Cardiac septum (tissue), 1 donor: ENCODE measurements at places on chromosomes 1 and 21.
A peak's percentile ranks its signal among the peaks of the same experiment; 100 is the strongest.

DNA sequence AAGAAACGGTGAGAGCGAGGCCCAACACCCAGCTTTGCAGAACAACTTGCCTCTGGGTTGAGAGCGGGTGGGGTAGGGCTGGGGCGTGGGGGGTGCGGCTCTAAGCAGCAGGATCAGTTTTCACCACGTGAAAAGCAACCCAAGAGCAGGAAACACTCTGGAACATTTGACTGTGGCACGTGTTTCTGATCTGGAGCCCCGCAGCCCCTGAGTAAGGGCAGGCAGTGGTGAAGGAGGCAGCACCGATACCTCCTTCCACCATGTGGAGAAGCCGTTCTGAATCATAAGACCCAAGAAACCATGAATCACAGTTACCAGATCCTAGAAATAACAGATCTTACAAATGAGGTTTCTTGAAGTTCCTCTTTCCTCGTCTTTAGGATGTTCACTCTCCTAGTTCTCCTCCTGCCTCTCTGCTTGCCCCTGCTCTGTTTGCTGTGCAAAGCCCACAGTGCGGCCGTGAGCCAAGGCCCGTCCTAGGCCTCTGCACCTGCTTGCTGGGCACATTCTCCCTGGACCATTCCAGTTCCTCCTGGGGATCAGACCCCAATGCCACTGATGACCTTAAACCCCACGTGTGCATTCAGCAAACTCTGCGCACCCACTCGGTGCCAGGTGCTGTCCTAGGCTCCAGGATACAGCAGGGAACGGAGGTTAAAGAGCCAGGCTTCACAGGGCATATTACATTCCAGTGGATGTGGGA lies 31.9 kb downstream of the SLC1A7 start:
- DNase-seq: no peak

DNA sequence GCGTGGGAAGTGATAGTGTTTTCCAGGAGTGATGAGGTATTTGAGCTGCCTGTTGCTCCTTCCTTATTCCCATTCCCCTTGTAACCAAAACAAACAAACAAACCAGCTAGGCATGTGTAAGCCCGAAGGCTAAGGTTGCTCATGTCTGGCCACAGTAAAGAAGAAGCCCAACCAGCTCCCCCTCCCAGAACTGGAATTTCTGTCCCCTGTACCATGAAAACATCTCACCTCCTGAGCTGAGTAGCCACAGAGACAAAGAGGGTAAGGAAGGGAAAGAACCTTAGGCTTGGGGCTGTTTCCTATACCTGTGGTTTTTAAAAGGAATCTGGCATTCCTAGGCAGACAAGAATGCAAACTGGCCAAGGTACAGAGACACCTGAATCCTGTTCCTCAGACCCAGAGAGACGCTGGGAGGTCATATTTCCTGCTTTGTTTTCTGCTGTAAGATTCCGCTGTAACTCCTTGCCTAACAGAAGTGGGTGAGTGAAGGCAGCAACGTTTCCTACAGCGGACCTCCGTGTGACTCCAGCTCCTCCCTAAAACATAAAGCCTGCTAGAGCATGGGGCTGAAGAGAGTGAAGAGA lies 41.7 kb upstream of the RAB4A start:
- DNase-seq: no peak

DNA sequence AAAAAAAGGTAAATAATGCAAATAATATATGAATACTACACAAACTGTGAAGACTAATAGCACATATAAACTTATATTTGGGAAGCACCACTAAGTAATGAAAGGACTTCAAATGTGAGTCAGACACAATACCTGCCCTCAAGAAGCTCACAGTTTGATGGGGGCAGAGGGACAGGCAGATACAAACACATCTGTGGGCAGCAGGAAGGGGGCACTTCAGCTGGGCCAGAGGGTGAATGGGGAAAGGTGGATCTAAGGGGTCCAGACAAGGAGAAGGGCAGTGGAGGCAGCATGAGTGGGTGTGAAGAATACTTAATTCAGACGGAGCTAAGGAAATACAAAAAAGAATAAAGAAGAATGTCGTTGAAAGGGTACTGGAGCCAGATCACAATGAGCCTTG lies 114.2 kb downstream of the TGFBR3 start:
- no peak for DNase-seq

DNA sequence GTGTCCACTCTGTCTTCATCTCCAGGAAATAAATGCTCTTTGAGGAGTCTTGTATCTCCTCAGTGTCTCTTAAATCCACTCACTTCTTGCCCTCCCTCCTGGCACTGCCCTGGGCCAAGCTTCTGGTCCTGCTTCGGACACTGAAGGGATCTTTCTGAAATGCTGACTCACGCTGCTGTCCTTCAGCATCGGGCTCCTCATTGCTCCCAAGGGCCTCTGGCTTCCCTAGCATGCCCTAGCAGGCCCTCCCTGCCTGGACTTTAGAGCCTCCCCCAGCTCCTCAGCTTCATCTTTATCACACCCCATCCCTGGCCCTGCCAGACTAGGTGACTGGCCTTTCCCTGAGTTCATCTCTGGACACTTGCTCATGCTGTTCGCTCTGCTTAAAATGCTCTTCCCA lies 96.6 kb downstream of the FOXD2 start:
- no peak for DNase-seq

- no peak for DNase-seq
Measured at GRCh38 chr1:112527266-112528010, 18.7 kb downstream of the WNT2B start.

GRCh38 chr1:155254228-155254713 lies 1.0 kb downstream of the ENTREP3 start:
- no peak for DNase-seq

DNA sequence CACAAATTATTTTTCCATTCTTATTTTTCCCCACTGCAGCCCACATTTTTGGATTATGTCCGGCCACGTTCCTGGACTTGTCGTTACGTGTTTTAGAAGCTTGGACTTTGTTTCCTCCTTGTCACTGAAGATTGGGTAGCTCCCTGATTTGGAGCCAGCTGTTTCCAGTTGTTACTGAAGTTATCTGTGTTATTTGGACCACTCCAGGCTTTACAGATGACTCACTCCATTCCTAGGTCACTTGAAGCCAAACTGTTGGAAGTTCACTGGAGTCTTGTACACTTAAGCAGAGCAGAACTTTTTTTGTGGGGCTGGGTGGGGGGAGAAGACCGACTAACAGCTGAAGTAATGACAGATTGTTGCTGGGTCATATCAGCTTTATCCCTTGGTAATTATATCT lies 12.2 kb upstream of the AXDND1 start:
- DNase-seq: no peak

- no peak for DNase-seq
Measured at GRCh38 chr1:177427811-177428210, 257.1 kb downstream of the BRINP2 start.

DNA sequence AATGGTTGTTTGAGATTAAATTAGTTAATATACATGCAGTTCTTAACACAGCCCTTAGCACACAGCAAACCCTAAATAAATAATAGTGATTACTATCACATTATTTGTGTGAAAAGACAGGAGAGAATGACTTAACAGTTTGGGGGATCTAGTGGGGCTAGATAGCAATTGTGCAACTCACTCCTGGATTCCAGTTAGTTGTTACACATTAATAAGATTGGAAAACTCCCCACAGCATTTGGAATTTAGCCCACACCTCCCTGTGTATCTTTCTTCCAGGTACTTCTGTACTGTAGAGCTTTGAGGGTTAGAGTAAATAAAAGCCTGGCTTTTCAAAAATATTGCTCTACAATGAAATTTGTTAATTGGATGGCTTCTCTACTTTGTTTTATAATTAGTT lies 93.2 kb downstream of the KCTD3 start:
- DNase-seq: no peak

DNA sequence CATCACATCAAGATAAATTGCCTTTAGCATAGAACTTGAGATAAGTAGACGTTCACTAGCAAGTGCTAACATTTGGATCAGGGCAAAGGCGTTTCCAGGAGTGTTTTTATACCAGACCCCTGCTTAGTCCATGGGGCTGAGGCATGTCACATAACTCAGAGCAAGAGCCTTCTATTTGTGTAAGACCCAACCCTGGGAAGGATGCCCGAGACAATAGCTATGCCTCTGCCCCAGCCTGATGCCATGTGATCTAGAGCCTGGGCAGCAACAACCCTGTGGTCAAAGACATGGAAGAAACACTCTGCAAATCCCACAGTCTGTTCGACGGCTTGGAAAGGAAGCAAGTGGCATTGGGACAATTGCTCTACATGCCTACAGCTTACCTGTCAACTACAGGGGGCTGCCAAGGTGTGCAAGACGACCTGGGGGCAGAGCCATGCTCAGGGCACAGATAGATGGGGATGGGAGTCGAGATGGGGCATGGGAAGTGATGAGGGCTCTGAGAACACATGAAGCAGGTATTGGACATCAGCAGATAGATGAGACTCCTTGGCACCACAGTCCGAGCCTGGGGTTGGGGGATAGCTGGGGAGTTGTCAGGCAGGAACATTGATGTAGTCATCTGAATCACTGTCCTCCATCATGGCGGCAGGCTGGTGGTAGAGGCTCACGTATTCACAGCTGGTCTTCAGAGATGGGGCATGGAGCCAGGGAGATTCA lies 7.3 kb downstream of the IL24 start:
- no peak for DNase-seq

- DNase-seq: no peak
Measured at GRCh38 chr1:18530587-18531502, 50.1 kb downstream of the KLHDC7A start.

DNA sequence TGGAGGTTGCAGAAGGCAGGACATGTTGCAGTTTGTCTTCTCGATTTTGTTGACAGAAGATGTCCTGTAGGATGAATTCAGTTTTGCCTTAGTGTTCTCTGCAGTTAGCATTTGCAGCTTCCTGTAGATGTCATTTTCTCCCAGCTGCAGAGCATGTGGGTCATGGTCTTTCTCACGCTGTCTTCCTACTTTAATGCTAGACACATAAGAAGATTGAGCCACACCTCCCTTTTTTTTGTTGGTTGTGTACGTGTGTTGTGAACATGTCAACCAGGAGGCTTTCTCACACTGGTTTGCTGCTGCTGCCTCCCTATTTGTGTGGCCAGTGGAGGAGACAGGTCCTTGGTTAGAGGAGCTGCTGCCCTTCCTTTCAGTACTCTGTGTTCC lies 110.7 kb downstream of the VPS13D start:
- no peak for DNase-seq

DNA sequence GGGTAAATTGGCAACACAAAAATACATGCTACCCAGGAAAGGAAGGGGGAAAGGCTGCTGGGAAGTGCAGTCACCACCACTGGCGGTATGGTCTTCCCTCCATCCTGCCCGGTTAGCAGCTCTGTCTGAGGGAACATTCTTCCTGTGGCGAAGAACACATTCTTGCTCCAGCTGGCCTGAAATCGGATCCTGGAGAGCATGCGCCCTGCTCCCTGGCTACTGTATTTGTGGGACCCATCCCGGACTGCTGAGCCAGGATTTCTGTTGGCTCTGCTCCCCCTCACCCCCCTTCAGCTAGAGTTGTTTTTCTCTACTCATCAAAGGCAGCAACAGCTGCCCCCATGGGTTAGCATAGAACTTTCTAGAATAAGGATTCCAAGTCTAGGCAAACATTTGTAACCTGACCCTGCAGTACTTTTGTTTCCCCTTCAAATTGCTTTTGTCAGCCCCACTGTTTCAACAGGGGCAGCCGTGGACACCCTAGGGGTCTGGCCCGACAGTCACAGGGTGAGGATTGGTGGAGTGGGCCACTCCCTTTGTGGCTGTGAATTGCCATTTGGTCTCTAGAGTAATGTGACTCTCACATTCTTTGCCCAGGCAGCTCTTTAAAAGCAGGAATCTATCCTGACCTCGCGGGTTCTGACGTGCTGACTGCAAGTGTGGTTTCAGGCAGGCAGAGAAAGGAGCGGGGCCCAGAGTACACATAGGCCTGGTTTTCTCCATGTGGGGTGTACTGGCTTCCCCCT lies 157.7 kb downstream of the TOMM20 start:
- no peak for DNase-seq

DNA sequence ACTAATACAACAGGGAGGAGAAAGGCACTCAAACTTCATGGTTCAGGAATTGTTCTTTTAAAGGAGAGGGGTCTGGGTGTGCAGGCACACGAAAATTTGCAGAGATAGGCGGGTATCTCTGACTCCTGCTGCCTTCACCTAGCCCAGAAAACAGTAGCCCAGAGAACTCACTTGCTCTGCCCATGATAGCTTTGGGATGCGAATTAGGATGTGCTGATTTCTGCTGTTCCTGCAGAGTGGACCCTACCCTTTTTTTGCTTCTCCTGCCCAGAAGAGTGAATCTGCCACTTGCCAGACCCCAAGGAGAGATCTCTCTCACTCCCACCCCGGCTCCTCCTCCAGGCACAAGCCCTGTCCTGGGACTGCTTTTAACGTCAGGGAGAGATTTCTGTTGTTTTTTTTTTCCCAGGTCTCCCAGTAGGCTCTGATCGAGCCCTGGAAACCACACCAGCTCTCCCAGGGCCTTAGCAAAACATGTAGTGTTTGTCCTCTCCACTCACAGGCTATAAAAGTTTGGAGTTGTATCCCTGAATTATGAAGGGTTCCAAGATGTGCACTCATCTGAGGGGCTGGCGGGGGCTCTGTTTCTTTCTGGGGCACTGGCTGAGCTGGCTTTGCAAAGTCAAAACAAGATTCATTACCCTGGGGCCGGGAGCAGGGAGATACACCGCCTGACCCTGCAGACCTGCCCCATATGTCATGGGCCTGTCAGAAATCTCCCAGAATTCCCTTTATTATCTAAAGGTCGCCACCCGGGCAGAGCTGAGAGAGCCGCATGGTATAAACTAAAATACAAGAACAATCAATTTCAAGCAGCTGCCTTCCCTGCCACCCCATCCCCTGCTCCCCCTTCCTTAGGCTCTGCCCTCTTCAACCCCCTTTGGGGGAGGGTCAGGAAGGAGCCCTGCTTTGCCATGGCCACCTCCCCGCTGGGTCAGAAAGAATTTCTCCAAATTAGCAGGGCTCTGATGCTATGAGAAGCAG lies 17.9 kb downstream of the PLXNA2 start:
- DNase-seq: no peak

DNA sequence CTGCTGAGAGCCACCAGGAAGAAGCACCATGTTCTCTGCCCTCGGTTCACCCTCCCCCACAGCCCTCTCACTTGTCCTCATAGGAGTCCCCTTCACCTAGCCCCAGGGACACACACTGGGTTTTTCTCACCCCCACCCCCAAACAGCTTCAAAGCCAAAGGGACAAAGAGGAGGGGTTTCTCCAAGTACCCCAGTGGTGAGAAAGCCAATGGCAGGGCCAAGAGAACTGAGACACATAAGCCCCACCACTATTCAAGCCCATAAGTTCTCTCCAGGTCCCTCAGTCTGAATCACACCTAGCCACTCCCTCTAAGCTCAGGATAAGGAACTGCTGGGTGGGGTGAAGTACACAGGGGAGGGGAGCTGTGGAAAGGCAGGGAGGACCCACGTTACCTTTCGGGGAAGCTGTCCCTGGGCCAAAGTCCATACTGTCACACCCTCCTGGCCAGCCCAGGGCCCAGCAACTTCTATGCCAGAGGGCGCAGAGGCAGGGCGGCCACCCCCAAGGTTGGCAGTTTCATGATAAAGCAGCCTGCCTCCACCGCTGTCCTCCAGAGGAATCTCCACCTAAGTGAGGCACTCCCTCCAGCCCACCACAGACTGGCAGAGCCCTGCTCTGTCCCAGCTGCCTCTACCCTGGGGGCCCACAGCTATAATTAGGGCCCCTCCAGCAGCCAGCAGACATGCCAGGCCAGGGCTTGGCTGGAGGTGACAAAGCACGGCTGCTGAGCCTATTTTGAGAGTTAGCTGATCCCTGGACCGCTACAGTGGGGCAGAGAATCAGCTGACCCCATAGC lies 39.0 kb upstream of the PPP1R15B start:
- peak; percentile 83 for DNase-seq
